ENCODE measurements at places on chromosomes 7 and 10.

GRCh38 chr10:116272440-116273283, at the start of gene GFRA1:
Gene GFRA1, minus strand, starts transcription at chr10:116273206. Its CDS starts 1,177 bp downstream, at chr10:116272029.
- DNase-seq = no peak

DNA sequence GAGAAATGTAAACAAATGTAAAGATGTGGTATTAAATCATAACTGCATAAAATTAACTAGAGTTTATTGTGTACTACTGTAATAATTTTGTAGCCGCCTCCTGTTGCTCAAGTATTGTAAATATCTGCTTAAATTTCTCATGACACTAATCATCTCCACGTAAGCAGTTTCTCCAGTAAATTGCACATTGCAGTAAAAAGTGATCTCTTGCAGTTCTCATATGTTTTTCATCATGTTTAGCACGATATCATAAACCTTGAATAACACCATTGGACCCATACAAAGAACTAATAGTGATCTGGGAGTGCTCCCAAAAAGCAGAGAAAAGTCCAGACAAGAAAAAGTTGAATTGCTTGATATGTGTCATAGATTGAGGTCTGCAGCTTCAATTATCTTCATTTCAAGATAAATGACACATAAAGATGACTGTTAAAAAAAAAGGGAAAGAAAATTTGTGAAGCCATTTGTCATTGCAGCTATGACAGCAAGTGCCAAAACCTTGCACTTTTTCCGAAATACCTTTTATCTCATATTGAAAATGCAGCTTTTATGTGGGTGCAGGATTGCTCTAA, 15.3 kb downstream of the LIPA start:
- no peak for DNase-seq

GRCh38 chr10:119112056-119112455, 8.1 kb downstream of the DENND10 start:
- DNase-seq = no peak

- no peak for DNase-seq
Measured at GRCh38 chr10:49240946-49241345, 52.8 kb upstream of the TMEM273 start.

DNA sequence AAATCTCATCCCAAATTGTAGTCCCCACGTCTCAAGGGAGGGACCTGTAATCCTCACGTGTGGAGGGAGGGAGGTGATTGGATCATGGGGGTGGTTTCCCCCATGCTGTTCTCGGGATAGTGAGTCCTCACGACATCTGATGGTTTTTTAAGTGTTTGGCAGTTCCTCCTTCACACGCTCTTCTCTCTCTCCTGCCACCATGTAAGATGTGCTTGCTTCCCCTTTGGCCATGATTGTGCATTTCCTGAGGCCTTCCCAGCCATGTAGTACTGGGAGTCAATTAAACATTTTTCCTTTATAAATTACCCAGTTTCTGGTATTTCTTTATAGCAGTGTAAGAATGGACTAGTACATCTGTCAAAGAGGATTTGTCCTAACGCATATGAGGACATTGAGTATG, 59.5 kb downstream of the RGS10 start:
- no peak for DNase-seq

DNA sequence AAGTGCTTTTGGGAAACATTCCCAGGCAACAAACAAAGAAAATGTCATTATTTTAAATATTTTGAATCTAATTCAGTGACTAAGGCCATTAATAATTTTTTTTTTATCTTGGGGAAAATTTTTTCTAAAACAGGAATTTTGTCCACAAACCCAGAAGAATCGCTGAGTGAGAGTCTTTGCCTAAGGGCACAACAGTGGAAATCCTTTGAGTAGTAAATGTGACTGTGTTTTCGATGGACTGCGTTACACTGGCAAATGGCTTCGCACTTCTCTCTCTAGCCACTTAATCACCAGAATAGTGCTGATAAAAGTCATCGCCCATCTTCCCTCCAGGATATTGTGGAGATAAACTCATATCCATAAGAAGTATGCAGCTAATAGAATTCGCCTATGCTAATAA, 430.3 kb upstream of the AKR1E2 start:
- no peak for DNase-seq

DNA sequence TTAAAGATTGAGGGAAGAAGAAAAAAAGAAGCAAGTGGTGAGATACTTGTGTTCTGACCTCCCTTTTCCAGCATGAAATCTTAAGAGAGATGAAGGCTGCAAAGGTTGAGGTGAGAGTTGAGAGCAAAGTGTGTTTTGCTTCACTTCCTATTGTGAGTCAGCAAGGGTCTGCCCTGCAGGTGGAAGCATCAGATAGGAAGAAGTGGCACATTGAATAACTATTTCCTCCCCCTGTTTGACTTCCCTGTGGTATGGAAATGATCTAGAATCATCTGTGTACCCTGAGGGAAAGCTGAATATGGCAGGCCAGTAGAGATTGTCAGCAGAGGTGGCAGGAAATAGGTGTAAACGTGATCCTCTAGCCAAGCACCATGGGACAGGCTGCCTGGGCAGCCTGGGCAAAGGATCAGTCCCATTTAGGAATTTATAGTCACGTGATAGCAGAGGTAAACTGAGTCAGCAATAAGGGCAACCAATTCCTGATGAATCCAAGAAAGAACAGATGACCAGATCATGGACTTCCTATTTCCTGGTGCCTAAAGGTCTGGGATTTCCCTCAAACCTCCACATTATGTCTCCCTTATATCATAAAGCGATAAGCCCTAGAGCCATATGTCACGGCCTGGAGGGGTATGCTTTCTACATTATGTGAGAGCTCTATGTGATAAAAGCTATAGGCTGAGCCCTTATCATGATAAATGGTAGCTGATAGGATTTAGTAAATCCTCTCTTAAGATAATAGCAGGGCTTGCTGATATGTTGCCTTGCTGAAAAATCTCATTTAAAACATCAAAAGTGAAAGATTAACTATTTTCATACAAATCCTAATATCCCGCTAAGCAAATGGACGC, 287.0 kb downstream of the MDFIC start:
- no peak for DNase-seq

DNA sequence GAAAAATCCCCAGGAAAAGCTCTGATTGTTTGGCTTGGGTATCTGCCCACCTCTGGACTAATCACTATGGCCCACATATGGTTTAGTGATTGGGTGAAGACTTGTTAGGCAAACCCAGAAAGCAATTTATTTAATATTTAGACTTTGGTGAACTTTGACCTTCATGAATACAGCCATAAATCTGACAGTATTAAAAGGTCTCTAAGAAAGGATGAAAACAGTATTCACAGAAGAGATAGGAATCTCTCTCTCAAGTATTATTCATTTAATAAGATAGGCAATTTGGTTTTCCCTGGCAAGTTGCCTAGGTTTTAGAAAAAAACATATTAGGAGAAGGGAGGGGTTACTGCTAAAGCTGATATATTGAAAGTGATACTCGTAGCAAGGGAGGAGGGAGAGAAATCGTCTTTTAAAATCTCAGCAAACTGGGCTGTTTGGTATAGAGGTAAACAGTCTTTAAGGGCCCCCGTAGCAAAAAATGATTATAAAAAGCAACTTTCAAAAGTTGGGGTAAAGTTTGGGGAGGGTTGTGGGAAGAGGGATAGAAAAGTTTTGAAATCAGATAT, 57.1 kb downstream of the LSMEM1 start:
- DNase-seq = no peak

DNA sequence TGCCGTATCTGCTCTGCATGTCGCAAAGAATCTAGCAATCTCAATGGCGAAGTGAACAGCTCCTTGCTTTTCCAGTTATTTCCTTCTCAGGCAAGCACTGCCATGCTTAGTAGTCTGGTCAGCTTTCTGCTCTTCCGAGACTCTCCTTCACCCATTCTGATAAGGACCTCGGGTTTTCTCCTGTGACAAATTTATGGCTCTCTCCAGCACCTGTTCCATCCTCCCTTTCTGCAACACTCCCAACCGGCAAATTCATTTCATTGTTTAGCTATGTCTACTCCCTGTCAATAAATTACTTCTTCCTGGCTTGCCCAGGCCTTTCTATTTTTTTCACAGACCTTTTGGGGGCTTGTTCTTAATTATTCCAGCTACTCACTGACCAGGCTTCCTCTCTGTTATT, 252.6 kb downstream of the SORCS3 start:
- DNase-seq = no peak

GRCh38 chr10:94416896-94417295, 14.6 kb downstream of the TBC1D12 start:
- DNase-seq = no peak
